ENCODE measurements at places on chromosomes 2 and 18. TPM values are rescaled to one million over a fixed set of nuclear protein-coding genes. Genes with fewer than 3 reads are reported as not detected.

Gene LHCGR
- total RNA-seq: not detected

DNA sequence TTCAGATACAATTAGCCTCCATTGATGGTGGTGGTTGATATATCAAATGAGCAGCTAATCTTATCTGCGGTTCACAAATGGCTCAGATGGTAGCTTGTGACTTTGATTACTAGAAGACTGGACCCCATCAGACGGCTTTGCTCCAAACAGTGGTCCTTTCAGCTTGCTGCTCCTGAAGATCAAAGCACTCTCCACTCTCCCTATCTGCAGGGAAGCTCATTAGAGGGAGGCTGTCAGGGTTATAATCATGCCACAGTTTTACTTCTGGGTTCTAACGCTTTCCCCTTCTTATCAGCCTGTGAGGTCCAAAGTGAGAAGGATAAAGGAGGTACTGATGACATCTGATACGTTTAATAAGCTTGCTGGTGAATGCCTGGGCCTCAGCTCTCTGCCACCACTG lies 247.1 kb upstream of the NT5C1B start:
- no peak for DNase-seq

DNA sequence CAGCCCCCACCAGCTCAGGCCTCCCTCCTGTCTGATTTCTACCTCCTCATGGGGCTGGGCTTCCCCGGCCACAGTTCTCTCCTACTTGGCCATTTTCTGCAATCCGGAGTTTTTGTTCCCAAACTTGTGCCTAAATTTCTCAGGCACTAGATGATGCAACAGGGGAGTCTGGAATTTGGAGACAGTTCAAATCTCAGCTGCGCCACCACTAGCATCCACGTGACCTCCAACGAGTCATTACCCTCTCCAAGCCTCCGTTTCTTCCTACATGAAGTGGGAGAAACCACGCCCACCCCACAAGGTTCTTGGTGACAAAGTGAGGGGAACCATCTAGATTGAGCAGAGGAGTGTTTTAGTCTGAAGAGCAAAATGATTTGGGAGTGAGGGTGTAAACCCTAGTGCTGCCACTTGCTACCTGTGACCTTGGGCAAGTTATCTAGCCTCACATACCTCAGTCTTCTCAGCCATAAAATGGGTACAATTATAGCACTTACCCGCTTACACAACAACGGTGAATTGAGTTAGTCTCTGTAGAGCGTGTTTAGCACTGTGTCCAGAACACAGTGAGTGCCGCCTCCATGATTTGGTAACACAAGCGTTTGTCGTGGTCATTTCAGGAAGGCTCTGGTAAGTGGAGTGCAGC lies 61.4 kb upstream of the ASAP2 start:
- DNase-seq: peak; percentile 66

GRCh38 chr2:11867926-11868325 lies 121.5 kb downstream of the LPIN1 start:
- DNase-seq: no peak

Gene RPS27A
- 679 TPM for total RNA-seq
